Fibroblast of skin of back (primary cell): ENCODE measurements at places on chromosomes 2 and 18.

DNA sequence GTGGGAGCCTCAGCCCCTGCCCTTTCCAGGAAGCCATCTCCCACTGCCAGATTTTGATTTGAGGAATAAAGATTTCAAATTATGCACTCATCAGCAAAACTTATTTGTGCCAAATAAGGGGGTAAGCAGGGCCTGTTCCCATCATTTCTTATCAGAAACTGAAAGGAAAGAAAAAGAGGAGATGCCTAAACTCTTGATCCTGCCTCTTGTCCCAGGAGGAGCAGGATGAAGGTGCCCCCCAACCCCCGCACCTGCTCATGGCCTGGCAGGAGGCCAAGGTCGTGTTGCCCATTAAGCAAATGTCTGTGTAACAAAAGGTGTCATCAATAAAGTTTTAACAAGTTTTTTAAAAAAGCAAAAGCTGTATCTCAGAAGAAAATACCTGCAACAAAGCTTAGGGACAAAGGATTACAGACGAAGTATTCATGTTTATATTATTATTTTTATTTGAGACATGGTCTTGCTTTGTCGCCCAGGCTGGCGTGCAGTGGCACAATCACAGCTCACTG is 80.0 kb downstream of the INPP5D start:
- no peak for DNase-seq

GRCh38 chr18:56789004-56789888 is 138.1 kb downstream of the WDR7 start:
- DNase-seq: peak; percentile 28

DNA sequence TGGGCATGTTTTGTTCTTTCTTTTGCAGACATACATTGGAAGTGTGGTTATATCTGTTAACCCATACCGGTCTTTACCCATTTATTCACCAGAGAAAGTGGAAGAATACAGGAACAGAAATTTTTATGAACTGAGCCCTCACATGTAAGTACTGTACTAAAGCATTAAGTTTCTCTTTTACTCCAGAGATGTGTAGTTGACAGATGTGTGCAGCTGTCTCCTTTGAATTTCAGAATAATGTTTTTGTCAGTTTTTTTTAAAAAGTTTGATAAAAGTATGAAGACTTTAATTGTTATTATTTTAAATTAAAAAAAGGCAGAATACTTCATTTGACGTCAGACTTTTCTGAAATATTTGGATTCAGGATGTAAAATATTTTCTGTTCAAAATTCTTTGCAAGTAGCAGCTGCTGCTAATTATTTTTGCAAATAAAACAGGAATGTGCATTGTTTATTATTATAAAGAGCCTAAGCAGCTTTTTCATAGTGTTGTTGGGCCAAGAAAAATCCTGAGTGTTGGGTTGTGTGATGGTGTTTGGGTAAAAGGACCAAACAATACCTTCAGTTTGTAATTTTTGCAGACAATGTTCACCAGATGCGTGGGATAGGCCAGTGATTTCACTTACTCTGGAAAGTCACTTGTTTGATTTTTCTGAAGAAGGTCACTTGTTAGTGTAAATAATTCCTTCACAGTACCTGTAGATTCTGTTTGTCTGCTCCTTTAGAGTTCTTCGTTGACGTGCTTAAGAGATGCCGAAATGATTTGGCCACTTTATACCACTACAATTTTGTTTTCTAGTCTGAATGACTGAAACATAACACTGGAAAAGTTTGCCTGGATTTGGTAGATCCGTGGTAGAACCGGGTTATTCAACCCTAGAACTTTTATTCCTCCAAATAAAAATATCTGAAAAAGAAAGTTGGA is 51.1 kb downstream of the MYO1B start:
- peak; percentile 18 for DNase-seq

DNA sequence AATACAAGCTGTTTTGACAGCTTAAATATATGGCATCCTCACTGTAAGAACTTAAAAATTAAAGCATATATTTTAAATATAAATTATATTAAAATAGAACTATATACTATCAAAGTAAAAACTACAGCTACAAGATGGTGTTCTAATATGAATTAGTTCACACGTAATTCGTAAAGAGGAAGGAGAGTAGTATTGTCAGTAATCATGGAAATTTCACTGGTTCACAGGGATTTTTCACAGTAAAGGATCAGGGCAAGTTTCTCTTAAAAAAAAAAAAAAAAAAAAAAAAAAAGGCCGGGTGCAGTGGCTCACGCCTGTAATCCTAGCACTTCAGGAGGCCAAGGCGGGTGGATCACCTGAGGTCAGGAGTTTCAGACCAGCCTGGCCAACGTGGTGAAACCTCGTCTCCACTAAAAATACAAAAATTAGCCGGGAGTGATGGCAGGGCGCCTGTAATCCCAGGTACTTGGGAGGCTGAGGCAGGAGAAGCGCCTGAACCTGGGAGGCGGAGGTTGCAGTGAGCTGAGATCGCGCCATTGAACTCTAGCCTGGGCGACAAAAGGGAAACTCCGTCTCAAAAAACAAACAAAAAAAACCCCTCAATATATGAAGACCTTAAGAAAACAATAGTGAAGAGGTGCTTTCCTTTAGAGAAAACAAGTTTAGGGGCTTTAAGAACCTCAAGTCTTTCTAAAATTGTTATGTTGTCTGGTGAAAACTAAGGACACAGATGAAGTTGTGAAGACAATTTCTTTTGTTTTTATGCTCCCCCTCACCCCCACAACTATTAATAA is 32.5 kb downstream of the PNO1 start:
- no peak for DNase-seq

- peak; percentile 68 for DNase-seq
These were observed 126.7 kb downstream of the OSBPL1A start for GRCh38 chr18:24270937-24271380.

- peak; percentile 76 for DNase-seq
These were observed 227.5 kb downstream of the GULP1 start for GRCh38 chr2:188519136-188519535.

DNA sequence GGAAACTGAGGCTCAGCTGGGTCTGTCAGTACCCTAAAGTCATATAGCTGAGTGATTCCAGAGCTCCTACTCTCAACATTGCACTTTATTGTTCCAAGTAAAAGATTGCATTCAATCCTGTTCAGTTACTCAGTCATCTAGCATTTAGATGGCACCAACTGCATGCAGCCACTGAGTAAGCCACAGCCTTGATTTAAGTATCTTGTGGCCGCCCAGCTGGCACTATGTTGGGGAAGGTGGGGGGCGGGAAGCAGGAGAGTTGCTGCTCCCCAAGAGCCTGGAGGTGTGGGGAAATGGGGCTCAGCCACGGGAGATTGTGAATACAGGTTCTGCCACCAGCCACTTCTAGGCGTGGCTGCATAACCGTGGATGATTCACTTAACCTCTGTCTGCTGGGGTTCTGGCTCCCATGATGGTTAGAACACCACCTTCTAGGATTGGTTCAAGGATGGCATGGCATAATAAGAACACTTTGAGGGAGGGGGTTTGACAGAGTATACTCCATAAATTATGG is 17.1 kb downstream of the ZFP36L2 start:
- DNase-seq: no peak

DNA sequence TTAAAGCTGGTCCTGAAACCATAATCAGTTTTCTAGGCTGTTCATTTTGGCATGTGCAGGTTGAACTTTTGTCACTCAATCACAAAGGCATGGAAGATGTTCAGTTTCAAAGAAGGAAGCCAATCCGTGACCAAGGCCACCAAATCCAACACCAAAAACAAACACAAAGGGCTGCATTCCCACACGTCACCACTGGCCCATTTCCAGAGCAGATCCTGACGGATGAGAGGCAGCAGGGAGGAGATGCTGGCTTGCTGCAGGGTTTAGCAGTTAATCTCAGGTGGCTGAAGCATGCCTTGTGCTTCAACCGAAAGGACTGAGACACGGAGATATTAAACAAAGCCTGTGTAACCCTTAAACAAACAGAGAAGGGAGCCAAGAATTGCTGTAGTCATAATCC is 191.9 kb upstream of the CTAGE1 start:
- peak; percentile 27 for DNase-seq

GRCh38 chr2:4415810-4416413 is 712.5 kb downstream of the DCDC2C start:
- DNase-seq: no peak

- no peak for DNase-seq
These were observed 92.5 kb downstream of the INHBB start for GRCh38 chr2:120438301-120439066.

GRCh38 chr18:22563164-22563583 is 145.5 kb upstream of the CTAGE1 start:
- peak; percentile 90 for DNase-seq

GRCh38 chr2:238655974-238656722 is 191.7 kb upstream of the TWIST2 start:
- DNase-seq: no peak

- DNase-seq: no peak
These were observed 101.7 kb upstream of the ALPP start for GRCh38 chr2:232276733-232277313.

DNA sequence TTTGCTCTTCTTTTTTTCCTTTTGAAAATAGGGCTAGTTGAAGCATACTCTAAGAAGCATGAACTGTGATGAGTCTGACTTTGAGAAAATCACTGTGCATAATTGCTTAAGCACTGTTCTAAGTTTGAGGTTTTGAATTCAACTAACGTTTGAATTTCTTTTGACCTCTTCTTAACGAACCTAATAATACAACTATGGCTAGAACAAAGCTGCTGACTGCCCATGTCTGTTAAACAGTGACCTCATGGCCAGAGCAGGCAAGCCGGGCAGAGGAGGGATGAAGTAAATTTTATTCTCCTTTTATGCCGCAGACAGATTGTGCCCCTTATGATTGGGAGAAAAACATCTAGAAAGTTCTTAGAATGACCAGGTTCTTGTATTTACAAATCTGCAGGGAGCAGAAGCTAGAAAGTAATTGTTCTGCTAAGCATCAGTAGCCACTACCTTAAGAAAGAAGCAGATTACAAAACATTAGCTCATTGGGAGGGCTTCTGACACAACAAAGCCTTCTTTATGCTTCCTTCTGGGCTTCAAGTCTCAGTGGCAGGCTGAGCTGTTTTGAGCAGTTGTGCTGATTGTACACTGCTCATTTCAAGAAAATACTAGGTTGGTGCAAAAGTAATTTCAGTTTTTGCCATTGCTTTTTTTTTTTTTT is 97.8 kb upstream of the RASGRP3 start:
- DNase-seq: no peak

DNA sequence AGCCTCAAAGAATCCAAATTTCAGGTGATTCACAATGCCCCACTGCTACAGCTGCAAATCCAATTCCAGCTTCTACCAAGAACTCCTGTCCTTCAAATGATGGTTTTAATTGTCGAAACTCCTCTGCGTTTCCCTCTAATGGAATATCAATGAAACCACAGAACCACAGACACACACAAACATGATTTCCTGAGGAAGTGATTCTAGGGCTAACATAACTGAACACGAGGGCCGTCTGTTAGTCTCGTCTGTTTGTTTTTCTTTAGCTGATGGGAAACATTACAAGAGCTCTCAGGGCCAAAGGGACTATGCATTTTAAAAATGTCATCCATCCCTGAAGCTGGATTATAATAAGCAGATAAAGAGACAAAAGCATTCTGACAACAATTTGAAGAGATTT is 59.4 kb downstream of the RNF152 start:
- peak; percentile 82 for DNase-seq

- DNase-seq: no peak
These were observed 257.3 kb downstream of the MYCN start for GRCh38 chr2:16197504-16198147.

DNA sequence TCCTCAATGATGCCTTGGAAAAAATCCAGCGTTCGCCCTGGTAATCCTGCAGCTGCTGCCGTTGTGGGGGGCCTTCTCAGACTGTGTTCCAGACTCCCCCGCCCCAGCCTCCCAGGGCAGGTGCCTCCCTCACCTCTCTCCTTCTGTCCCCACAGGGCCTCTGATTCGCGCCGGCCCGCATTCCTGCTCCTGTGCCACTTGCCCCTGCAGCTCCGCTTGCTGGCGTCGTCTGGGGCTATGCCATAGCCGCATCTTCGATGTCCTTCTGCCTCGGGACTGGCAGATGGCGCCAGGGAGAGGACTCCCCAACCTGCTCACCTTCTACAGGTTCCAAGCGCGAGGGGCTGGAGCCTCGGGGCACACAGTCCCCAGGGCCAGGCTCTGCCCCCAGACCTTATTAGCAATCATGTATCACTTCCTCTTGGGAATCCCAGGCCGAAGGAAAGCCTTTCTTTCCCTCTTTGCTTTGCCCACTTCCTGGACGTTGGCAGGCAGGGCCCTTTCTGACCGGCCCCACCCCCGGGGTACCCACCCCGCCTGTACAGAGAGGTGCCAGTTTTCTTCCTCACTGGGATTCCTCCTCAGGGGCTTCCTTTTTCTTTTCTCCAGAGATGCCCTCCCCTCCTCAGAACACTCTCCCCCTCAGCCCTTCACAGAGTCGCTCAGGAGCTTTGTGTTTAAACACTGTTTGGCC is 4.4 kb downstream of the SPATA3 start:
- DNase-seq: no peak

DNA sequence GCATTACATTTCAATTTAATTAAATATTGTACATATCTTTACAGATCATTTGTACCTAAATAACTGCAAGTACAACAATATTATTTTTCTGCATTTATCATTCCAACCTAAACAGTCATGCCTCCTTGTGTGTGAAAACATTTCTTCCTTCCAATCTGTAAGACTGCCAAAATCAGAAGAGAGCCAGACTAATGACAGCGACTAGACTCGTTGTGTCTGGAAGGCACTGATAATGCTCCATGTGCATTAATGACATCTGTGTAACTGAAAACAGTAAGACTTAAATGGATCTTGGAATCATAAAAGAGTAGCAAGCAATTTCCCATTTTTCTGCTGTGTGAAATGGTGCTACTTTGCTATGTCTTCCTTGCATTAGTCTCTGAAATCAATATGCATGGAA is 278.0 kb upstream of the DSEL start:
- DNase-seq: peak; percentile 86

DNA sequence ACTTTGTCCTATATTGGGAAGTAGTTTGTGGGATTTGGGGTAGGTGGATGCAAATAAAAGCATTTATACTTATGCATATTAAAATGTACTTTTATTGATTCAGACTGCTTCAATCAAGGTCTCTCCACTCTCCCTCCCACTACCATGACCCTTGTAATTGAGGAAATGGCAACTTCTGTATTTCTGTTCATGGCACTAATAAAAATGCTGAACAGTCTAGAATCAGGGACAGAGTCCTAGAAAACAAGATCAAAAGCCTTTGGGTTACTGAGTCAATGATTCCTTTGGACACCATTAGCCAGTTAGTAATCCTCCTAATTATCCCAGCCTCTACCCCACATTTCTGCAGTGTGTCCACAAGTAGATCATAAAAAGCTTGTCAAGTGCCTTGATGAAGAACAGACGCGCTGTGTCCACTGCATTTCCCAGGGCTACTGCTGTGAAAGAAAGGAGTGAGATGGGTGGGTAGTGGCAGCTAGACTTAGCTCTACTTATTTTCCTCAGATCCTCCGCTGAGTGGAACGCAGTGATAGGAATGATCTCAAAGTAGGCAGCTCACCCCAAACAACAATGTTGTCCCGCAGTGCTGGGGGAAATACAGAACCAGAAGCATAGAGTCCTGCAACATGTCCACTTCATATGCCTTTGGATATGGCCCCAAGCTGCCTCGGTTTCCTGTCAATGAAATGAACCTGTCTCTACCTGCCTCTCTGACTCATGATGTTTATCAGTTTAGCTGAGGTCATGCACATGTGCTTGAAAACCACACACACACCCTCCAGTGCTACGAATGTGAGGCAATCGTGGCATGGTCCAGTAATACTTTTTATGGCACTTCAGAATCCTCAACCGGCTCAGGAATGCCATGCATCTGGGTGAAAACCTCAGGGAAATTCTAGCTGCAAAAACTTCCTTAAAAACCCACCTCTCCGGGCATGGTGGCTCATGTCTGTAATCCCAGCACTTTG is 115.5 kb downstream of the COL6A3 start:
- DNase-seq: peak; percentile 64

- DNase-seq: no peak
These were observed 11.3 kb downstream of the TMEM247 start for GRCh38 chr2:46490521-46491141.
